ENCODE measurements at places on chromosomes 3 and 15.

DNA sequence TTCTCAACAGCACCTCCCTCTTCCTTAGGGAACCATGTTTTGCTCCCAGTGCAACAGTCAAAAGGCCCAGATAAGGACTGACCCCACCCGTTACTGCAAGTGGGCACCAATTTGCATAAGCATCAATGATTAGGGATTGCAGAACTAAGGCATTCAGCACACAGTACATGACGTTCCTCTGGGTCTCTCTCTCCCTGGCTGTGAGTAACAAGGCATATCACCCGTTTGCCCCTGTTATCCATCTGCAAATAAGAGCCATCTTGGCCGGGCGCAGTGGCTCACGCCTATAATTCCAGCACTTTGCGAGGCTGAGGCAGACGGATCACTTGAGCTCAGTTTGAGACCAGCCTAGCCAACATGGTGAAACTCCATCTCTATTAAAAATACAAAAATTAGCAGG is 18.8 kb downstream of the MAGI1 start:
- no peak for DNase-seq

- DNase-seq = no peak
Observed at GRCh38 chr3:156617145-156617544, 57.2 kb upstream of the TIPARP start.

DNA sequence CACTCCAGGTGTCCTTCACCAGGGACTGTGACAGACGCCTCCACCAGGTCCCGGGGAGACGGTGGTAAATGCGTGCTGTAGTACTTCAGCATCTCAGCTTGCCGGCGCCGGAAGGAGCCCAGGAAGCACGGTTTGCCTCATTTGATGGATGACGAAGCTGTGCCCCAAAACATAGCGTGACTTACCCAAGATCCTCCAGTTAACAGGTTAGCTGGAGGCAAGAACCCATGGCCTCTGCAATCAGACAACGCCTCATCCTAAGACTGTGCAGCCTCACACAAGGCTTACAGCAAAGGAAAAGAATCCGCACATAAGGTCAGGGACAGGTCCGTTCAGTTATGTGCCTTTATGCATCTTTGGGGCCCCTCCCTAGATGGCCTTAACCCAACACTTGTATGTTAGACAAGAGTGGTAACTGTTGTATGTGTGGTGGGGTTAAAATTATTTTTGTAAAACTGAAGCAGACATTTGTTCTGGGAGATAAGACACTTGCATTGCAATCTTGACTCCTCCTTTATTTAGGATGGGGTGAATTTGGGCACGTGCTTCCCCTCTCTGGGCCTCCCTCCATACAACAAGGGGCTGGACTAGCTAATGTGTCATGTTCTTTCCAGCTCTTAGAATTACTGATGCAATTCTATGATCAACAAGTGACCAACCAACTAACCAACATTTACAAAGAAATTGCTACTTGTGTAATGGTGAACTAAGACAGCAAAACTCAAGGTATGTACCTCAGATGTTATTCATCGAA is 39.4 kb downstream of the VGLL4 start:
- no peak for DNase-seq

DNA sequence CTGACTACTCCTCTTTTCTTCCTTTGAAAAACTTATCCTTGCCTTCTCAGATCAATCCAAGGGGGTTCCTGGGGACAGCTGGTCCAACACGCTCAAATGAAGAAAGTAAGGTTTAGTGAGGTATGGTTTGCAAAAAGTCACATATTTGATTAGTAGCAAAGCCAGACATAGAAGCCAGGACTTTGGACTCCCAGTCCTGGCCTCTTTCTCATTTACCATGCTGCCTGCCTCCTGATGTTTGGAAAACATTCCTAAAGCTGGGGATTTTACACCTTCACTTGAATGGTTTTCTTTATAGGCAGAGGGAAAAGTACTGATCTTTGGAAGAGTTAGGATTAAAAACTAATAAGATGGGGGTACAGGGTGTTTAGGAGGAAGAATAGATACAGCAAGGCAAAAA is 14.6 kb downstream of the POPDC2 start:
- no peak for DNase-seq

DNA sequence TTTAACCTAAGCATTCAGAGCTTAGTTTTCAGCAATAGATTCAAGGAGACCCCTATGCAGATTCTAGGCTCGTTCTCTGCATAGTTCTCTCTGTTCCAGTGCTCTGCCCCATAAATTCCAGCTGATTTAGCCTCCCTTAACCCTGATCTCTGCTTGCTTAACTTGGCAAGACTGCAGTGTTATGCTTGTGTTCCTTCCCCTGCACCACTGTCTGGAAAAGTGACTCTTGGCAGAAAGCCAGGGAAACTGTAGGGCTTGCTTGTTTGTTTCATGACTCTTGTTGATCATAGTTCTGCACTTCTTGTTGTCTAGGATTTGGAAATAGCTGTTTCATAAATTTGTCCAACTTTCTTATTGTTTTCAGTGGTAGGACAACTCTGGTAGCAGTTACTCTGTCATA is 40.1 kb downstream of the ANAPC13 start:
- peak; percentile 51 for DNase-seq

DNA sequence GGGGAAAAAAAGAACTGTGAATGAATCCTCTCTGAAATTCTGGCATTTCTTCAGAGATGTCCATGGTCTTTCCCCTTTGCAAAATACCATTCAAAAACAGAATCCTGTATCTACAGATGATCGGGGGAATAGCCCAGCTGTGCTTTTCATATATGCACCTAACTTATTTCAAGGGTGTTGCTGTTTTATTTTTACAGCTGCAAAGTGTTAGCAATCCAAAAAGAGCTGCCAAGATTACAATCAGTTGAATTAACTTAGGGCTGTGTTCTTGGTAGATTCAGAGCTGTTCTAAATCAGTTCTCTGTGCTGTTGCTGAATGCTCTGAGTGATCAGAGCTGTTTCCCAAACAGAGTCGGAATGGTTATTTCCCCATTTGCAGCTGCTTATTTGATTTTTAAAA is 175.7 kb upstream of the SEMA6D start:
- DNase-seq = no peak

DNA sequence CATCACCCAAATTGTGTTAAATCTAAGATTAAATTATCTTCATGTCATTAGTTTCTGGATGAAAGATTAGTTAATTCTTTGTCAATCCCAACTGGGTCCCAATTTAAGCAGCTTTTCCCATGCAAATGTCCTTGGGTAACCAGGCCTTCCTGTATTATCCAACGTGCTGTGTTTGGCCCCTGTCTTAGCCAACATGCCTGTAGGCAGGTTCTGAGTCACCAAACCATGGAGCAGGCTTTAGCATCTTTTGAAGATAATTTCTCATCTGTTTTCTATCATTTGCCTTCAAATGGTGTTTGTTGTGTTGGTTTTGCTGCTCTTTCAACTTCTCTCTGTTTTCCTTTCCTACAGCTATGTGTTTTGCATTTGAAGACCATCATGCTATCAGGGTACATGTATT is 216.2 kb downstream of the ITPR1 start:
- no peak for DNase-seq

- no peak for DNase-seq
Observed at GRCh38 chr15:82183121-82184031, 79.2 kb downstream of the EFL1 start.

DNA sequence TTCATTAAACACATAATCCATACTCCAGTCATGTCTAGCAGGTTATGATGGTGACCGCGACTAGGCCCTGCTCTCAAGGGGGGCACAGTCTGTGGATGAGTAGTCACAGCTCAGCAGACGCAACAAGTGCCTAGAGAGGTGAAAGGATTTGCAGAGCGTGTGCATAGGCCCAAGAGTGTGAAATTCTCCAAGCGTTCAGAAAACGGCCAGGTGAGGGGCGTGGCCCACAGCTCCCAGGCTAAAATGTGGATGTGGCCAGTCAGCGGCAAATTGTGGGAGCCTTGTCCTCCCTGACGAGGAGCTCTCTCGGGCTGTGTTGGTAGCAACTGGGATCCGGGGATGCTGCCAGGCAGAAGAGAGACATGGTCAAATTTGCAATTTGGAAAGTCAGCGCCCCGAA is 46.4 kb upstream of the TSEN2 start:
- no peak for DNase-seq

DNA sequence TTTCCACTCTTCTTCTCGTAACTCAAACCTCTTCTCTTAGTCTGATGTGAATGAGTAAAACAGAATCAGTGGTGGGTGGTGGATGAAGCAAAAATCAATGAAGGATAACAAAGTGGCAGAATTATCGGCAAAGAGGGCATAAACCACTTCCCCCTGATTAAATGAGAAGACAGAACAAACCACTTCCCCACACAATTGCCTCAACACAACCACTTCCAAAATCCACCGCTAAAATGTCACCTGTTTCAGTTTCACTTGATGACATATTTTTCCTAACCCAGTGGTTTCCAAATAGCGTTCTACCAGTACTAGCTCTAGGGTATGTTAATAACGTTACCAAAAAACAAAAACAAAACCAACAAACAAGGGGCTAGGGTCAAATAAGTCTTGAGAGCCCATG is 478.7 kb upstream of the WNT5A start:
- DNase-seq = no peak

GRCh38 chr3:168085491-168086119 is 10.1 kb downstream of the GOLIM4 start:
- no peak for DNase-seq

DNA sequence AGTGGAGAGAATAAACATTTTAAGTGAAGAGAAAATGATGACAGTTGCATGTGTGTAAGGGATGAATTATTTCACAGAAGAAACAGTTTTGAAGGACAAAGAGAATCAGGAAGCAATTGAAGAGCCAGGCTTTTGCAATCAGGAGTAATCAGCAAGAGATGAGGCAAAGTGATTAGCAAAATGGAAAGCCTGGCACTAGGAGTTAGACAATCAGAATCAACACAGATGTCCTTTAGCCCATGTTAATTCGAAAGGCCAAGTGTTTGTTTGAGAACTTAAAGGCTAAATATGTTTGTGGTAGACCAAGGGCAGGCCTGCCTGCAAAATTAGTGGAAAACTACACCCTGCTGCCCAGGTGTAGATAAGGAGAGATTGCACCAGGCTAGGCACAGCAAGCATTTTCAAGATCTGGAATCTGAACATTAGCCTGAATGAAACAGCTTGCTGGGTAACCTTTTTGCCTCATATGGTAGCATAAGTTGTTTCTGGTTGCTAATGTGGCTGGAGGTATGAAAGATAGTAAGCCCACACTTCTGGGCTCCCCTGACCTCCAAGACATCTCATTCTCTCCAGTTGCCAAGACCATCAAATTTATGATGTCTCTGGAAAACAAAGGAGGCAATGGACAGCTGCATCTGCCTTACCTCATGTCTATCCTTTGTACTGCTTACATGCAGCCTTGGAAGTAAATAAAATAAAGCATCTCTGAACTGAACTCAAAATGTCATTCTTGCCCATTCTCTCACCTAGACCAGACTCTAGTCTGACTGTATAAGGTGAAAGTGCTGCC is 22.0 kb upstream of the LEKR1 start:
- no peak for DNase-seq

- DNase-seq = no peak
Observed at GRCh38 chr15:49990835-49991545, 128.0 kb downstream of the ATP8B4 start.

GRCh38 chr3:5725801-5726200 is 538.3 kb downstream of the EDEM1 start:
- no peak for DNase-seq

- no peak for DNase-seq
Observed at GRCh38 chr3:189410522-189410921, 220.7 kb upstream of the TP63 start.

GRCh38 chr3:127677541-127678314 is 5.0 kb downstream of the ABTB1 start:
- no peak for DNase-seq

DNA sequence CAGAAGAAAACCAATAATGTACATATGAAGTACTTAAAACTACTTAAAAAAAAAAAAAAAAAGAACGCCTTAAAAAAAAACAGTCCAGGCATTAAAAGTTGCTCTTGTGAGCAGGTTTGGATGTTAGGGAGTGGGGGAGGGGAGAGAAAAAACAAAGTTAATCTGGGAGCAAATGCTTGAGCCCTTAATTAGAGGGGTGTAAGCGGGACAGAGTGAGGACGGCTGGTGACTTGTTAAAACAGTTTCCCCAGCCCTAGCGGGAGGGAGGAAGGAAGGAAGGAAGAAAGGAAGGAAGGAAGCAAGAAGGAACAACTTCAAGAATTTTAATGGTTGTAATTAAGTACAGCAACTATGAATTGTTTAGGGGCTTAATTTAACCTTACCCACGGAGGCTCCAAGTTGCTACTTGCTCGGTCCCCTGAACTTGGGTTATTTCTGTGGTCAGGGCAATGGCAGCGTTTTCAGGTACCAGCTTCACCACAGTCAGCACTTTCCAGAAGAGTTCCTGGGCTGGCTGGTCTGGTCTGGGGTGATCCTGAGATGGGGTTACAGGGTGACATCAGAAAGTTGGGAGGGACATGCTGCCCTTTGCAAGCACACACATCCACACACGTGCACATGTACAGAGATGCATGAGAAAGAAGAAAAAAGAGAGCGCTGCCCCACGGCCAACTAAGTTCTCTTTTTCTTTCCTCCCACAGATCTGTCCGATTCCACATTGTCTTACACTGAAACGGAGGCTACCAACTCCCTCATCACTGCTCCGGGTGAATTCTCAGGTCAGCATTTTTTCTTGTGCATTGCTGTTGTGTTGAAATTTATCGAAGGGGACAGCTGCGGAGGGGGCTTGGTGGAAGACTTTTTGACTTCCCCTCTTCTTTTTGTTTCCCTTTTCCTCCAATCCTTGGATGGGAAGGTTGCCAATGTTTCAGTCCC is 14.0 kb downstream of the SMAD6 start:
- no peak for DNase-seq

- no peak for DNase-seq
Observed at GRCh38 chr3:61788623-61789507, 227.5 kb downstream of the PTPRG start.

- DNase-seq = no peak
Observed at GRCh38 chr15:92810418-92811138, 89.5 kb upstream of the CHD2 start.

DNA sequence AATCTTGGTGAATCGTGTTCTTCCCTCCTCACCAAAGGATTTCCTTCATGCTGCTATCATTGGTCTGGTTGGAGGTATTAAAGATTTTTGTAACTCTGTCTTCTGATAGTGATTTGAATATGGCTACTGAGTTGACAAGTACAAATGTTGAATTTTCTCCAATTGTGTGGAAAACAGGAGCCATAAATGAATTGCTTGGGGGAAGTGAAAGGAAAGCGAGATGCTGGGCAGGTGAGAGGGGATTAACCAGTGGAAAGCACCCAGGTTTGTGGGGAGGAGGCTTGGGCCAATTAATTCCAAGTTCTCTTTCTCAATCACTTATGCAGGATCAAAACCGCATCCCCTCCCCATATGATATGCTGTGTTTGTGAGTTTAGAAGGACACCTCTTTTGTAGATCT is 372.5 kb downstream of the IL20RB start:
- no peak for DNase-seq

- DNase-seq = no peak
Observed at GRCh38 chr3:30811151-30811795, 83.2 kb downstream of the GADL1 start.

DNA sequence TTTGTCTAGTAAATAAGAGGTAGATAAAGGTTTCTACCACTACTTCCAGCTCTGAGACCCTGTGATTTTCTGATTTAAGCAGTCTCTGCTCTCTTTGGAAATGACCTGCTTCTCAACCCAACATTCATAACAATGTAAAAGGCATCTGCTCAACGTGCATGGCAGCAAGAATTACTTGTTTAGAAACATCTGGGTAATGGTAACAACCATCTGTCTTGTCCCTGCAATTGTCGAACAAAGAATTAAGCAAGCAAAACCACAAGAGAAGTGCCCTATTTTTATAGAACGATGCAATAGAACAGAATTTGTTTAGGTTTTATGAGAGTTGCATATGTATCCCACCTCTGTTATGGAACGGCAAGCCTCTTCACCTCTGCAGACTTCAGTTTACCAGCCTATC is 7.1 kb upstream of the FSIP1 start:
- no peak for DNase-seq
